ENCODE measurements at places on chromosomes 3 and 15.

- no peak for DNase-seq
These were observed 124.0 kb downstream of the NTRK3 start for GRCh38 chr15:88132499-88132898.

GRCh38 chr3:10474275-10474646, 31.1 kb downstream of the ATP2B2 start:
- no peak for DNase-seq

GRCh38 chr3:62548528-62549205, 175.3 kb upstream of the FEZF2 start:
- DNase-seq = no peak

GRCh38 chr15:39304931-39305728, 275.7 kb upstream of the THBS1 start:
- DNase-seq = no peak

DNA sequence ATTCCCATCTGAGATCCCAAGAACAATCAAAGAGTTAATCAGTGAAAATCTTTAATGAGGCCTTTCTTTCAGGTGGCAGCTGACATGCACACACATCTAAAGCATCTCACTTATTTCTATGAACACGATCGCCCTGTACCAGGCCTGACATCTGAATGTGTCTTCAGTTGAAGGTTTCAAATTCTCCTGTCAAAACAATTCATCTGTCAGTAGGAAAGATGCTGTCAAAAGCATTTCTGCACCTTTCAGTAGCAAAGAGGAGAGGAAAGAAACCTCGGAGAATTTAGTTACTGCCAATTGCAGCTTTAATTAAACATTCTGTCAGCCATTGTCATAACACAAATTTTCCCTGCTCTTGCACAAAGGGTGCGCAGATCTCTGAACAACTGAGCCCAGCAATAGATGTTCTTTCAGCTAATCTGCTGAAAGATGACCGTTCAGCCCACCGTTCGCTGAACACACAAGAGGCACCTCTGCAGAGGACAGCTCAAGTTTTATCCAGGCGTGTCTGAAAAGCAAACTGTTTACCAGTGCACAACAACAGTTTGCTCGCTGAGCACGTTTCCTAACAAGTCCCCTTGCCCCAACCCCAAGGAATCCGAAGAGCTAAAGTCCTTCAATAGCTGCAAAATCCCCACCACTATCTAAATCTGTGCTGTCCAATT, 34.1 kb downstream of the LRIG1 start:
- no peak for DNase-seq

DNA sequence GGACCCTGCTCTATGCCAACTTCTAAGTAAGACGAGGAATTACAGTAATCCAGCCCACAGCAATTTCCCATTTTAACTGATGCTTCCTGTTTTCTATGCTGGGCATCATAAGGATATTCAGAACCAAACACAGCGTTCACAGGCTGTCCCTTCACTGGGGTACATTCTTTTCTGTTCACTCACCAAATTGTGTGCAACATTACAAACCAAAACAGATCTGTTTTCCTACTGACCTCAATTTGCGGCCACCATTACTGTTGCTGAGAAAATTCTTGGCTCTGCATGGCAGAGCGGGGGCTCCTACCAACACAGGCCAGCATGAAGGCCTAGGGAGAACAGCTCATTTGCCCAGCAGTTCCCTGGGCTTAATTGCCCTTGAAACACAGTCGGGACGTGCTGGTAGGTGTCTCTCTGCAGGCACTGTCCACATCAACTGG, 76.5 kb downstream of the MYO1E start:
- DNase-seq = no peak

DNA sequence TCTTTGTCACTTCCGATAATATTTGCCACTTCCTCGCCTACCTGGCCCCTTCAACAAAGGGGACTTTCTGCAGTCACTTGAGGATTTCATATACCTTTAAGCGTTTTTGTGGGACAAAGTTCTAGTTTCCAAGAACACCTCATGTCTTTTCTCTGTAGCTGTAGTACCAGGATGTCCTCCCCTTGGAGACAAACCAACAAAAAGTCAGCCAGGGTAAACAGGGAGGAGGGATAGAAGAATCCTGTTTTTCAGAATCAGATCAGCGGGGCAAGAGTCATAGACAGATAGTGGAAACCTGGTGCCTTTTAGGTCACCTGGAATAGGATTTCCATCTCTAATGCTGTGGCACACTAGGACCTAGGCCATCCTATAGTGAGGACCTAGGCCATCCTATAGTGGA, 4.5 kb downstream of the LRRC3B start:
- DNase-seq = no peak

GRCh38 chr3:72004749-72005292, 219.9 kb upstream of the PROK2 start:
- DNase-seq = no peak

DNA sequence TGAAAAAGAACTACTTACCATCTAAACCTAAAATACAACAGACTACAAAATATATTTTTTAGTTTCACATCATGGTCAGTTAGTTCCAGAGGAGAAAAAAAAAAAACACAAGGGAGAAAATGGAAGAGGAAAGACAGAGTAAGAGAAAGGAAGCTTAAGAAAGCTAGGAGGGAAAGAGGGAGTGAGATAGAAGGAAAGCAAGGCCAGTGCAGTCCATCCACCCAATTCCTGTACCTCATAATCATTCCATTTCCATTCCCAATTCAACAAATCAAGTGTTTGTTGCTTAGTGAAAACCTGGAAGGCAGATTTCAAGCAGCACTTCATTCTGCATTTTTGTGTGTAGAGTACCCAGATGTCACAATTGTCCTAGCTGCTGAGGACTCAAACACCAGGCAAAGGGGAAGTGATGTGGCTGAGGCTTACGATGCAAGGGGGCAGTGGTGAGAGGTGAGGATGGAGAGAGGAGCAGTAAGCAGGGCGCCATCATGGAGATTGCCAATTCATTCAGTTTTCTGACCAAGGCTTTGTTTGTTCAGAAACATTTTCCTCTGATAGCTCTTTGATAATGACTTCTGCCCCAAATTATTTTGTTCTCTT, 83.6 kb upstream of the GSK3B start:
- DNase-seq = no peak

DNA sequence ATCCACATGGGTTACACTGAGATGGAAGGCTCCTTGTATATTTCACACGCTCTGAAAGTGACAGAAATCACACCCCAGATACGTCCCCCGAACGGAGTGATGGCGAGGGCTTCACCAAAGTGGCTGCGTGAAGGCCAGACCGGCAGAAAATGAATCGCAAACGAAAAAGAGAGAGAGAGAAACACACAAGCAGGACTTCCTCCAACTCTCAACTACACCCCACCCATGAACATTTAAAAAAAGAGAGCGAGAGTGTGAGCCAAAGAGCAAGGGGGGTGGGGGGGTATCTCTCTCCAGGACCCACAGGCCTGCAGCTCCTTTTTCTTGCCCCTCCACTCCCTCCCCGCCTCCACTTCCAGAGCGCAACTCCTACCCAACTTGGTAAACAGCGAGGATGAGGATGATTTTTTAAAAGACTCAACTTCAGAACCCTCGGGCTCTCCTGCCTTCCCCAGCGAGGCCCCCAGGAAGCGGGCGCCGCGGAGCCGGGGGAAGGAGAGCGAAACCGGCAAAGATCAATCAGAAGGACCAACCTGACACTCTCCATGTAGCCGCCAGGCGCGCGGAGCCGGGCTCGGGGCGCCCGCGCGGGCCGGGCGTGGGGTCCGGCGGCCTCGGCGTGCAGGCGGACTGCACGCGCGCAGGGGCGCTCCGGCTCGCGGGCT, 519.1 kb downstream of the FOXP1 start:
- peak; percentile 66 for DNase-seq

- no peak for DNase-seq
These were observed 71.1 kb upstream of the BLM start for GRCh38 chr15:90645873-90646575.

- no peak for DNase-seq
These were observed 289.9 kb downstream of the CTNNB1 start for GRCh38 chr3:41489231-41489630.

DNA sequence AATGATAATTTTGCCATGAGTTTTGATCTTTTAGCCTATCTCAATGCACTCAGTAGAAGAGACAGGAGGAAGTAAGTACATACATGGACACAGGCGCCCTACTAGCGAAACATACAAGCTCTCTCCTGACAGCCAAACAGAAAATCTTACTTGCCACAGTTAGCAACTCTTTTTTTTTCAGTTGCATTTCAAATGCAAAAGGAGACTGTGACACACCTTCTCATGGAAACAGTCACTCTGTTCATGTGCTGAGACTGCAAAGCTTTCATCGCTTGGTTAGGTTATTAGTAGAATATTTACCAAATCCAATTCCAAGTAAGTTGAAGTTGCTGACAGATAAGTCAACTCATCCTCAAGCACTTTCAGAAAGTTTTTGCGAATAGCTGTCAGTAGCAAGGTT, 223.3 kb downstream of the FOXP1 start:
- peak; percentile 31 for DNase-seq

DNA sequence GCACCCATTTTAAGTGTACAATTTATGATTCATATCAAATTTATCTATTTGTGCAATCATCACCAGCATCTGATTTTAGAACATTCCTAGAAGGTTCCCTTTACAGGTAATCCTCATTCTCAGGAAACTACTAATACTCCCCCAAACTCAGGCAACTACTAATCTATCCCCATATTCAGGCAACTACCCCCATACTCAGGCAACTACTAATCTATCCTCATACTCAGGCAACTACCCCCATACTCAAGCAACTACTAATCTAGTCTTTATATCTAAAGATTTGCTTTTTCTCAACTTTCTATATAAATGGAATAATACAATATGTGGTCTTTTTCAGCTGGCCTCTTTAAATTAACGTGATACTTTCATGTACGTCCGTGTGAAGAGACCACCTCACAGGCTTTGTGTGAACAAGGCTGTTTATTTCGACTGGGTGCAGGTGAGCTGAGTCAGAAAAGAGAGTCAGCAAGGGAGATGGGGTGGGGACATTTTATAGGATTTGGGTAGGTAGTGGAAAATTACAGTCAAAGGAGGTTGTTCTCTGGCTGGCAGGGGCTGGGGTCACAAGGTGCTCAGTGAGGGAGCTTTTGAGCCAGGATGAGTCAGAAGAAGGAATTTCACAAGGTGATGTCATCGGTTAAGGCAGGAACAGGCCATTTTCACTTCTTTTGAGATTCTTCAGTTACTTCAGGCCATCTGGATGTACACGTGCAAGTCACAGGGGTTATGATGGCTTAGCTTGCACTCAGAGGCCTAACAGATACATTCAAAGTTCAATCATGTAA, 1444.5 kb upstream of the CADM2 start:
- no peak for DNase-seq

DNA sequence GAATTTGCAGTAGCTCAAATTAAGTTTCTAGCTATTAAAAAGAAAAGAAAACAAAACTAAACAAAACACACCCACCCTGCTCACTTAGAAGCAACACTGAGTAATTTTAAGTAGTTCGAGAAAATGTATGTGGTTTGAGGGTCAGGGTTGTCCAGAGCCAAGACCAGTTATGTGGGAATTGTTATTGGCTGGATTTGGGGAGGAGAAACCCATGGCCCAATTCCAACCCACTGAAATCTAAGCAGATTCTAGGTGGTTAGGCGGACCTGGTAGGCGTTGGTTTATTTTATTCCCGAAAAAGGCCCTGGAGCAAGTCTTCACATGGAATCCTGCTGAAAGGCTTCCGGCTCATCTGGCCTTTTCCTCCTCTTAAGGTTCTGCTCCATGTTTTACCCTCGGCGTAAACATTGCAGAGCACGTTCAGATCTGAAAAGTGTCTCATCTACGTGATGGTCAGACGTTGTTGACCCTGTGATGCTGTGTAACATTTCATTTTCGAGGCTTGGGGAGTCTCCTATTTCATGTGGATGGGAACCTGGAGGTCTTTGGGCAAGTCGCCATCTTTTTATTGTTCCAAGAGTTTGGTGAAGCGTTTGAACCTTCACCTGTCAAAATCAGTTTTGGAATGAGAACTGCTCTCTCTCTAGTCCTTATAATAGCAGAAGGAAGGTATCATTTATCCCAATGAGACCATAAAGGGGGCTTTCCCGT, 64.0 kb downstream of the FLNB start:
- no peak for DNase-seq

GRCh38 chr3:104673981-104674380, 692.7 kb upstream of the ALCAM start:
- no peak for DNase-seq

GRCh38 chr15:36831125-36831903, 251.9 kb downstream of the CDIN1 start:
- no peak for DNase-seq

DNA sequence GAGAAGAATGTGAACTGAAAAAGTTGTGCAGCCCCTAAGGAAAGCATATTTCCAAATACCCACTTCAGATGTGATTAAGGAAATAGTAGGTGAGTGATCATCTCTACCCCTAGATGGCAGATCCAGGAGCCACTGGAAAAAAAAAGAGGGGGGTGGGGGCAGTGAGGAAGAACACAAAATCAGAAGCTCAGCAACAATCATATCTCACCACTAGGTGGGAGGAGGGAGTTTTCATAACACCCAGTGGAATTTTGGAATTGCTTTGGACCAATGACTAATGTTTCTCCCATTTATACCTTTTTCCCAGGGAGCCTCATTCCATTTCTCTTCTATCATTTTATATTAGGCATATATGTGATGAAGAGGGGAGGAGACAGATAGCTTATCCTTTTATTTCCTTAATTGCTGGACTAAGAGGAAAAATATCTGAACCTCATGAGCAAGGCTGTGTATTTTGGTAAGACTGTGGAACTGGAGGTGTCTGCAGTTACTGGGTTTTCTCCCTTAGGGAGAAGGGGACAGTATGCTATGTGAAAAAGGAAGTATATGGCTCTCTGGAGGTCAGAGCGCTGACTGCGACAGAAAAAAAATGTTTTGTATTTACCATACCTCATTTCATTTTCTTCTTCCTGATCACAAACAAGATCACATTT, 363.4 kb downstream of the GAP43 start:
- no peak for DNase-seq

GRCh38 chr3:184381261-184382224, 1.7 kb downstream of the CHRD start:
- DNase-seq = no peak

Measured in CD4-positive, alpha-beta T cell treated with Interleukin-15 for 4 hours (primary cell).